GM20000 (cell line): ENCODE measurements at places on chromosomes 3 and 15.

GRCh38 chr3:17234382-17234781, 349.6 kb downstream of the PLCL2 start:
- DNase-seq, result no peak

DNA sequence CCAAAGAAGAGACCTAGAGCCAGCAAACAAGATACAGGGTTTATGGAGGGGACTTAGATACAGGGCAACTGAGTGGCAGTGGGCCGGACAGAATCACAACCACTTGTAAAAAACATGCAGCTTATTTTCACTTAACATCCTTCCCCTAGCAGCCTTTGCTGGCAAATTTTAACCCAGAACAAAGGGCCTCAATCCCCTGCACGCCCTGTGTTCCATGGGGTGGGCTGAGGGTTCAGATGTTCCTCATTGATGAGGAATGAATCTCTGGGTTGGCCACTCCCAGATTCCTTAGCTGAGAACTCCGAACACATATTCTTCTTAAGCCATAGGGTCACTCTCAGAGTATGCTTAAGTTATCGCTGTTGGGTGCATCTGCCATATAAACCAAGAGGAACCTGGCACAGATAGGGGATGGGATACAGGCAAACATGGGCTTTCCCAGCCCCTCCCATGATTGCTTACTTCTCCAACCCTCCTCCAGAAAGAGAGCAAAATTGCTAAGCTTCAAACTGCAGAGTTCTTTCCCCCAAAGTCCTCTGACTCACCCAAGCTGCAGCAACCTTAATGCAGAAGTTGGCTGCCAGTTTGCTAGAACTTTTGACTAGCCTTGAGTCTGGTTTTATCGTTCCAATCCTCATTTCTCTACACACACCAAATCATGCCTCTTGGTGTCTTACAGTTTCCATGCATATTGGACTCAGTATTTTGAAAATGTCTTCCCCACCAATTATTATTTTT, 146.9 kb downstream of the CD47 start:
- no peak for DNase-seq

- no peak for DNase-seq
These were observed 266.8 kb upstream of the NECTIN3 start for GRCh38 chr3:110804856-110805255.

GRCh38 chr15:79007066-79007465, 62.2 kb upstream of the CTSH start:
- DNase-seq, result peak; percentile 37

DNA sequence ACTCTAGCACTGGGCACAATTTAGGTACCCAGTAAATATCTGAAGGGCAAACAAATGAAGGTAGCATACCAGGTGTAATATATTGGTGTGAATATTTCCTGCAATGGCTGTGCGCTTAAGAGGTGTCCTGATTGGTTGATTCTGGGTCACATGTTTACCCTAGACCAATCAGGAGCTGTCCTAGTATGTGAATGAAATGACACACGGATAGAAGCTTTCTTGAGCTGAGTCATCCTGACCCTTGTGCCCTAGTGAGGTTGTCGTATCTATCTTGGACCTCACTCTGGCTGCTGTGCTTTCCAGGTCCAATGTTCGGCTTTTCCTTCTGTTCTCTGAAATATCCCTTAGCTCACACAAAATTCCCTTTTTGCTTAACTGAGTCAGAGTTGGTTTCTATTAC, 58.1 kb upstream of the FOXP1 start:
- DNase-seq, result peak; percentile 15
